Stimulated activated CD8-positive, alpha-beta memory T cell treated with anti-CD3 and anti-CD28 coated beads, Interleukin-4, amount 100 ng/mL, for 1 hour (primary cell): ENCODE measurements at places on chromosomes 12 and 14.

DNA sequence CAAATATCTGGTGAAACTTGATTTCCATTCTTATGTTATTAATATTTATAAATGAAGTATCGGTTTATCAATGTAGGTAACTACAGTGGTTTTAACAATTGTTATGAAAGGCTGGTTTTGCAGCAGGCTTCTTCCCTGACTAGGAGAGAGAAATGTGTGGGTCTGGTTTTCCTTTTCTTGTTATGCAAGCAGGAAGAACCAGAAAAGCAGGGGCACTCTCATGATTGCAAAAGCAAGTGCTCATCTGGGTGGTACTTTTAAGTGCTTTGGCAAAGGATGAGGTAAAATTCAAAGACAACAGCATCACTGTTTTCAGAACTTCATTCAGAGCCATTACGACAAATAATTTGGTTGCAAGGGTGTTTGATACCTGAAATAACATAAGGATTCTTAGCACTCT is 105.6 kb downstream of the PTPRO start:
- DNase-seq = no peak

DNA sequence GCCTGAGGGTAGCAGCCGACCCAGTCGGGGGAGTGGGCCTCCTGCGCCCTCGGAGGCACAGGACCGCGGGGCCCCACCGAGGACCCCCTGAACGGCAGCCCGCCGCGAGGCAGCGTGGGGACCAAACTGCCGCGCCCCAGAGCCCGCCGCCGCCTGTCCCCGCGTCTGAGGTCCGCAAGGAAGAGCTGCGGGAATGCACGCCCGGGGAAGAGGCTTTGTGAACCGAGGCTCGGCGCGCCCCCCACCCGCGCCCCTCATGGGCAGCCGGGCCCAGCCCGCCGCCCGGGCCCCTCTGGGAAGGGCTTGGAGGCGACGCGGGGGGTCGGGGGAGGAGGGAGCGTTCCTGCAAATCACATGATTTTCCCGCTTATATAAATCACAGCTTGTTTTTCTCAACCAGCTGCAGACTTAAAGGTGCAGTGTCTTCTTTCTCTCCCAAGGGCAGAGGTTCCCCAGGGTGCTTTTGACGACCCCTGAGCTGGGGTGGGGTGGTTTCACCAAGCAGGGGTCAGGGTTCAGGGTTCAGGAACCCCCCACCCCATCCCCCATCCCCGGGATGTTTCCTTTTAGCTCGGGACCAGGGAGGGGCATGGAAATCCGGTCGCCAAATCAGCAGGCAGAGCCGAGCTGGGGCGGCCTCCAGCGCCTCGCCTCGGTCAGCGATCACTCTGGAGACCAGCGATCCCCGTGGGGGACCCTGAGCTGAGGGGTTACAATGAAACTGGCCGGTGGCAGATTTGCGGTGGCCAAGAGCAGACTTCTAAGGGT is 44.7 kb upstream of the ATP23 start:
- no peak for DNase-seq

DNA sequence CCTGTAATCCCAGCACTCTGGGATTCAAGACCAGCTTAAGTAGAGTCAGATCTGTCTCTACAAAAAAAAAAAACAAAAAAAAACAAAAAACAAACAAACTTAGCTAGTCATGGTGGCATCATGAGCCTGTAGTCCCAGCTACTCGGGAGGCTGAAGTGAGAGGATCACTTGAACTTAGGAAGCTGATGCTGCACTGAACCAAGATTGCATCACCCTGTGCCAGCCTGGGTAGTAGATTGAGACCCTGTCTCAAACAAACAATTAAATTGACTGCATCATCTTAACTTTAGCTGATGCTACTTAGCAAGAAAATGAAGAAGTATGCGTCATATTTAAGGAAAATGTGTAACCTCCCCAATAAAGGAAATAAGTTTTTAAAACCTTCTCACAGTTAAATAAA is 136.6 kb upstream of the ATXN7L3B start:
- no peak for DNase-seq

DNA sequence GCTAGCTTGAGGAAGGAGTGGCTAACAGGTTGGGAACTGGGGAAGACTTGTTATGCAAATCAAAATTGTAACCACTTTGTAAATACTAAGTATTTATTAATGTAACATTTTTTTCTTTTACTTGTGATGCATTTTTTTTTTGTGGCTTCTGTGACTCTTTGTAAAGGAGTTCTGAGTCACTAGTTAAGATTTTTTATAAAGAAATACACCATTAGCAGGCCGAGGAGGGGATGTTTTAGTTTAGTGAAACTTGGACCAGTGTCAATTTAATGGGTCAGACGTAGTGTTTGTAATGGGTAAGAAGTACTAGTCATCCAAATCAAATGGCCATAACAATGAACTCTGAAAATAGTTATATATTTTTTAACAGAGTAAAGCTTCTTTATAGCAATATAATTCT is 43.1 kb downstream of the AKAP6 start:
- no peak for DNase-seq

- no peak for DNase-seq
Observed at GRCh38 chr12:110998971-110999370, 78.6 kb upstream of the MYL2 start.

DNA sequence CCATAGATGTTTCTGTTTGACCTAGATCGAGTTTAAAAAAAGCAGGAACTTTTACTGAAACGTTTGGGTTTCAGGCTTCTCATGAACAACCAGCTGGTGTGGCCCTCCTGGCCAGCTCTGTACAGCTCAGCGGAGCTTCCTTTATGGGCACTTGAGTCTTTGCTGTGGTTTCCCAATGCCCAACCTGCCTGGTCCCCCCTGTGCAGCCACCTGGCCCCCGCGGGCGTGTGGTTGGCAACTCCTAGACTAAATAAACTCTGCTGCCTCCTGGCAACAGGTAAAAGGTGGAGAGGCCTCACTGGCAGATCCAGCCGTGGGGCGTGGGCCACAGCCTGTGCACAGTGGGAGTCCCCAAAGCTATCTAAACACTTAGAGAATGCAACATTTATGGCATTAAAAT is 38.7 kb downstream of the ADGRD1 start:
- no peak for DNase-seq

- peak; percentile 49 for DNase-seq
Observed at GRCh38 chr12:9707864-9708808, 24.8 kb downstream of the CLECL1 start.

- no peak for DNase-seq
Observed at GRCh38 chr14:42002141-42002540, 395.5 kb downstream of the LRFN5 start.

- DNase-seq = no peak
Observed at GRCh38 chr12:54082397-54082892, 28.8 kb downstream of the HOXC4 start.

- no peak for DNase-seq
Observed at GRCh38 chr12:129903092-129903945, 506 bp downstream of the TMEM132D start.

GRCh38 chr14:56202256-56202655 is 84.0 kb downstream of the PELI2 start:
- DNase-seq = no peak

DNA sequence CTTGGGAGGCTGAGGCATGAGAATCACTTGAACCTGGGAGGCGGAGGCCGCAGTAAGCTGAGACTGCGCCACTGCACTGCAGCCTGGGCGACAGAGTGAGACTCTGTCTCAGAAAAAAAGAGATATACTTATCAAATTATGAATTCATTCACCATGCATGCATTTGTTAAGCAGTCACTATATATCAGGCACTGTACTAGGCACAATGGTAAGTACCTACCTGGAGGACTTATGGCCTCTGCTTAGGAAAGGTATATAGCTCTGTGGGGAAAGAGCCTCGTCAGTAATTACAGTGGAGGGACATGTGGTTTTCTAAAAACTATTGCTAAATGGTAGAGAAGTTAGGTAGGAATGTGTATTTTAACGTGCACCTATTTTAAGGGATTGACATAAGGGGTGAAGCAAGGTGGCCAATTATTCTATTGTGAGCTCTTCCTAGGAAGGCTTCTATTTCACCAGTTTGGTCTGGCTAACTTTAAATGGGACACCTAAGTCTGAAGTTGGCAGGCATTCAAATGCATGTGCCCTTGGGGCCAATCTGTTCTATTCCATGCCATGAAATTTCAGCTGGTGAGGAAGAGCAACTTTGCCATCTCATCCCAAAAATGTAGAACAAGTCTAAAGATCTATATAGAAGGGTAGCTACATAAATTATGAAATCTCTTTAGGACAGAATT is 15.0 kb downstream of the TCP11L2 start:
- DNase-seq = no peak

- no peak for DNase-seq
Observed at GRCh38 chr12:17511369-17511768, 578.6 kb downstream of the RERGL start.

DNA sequence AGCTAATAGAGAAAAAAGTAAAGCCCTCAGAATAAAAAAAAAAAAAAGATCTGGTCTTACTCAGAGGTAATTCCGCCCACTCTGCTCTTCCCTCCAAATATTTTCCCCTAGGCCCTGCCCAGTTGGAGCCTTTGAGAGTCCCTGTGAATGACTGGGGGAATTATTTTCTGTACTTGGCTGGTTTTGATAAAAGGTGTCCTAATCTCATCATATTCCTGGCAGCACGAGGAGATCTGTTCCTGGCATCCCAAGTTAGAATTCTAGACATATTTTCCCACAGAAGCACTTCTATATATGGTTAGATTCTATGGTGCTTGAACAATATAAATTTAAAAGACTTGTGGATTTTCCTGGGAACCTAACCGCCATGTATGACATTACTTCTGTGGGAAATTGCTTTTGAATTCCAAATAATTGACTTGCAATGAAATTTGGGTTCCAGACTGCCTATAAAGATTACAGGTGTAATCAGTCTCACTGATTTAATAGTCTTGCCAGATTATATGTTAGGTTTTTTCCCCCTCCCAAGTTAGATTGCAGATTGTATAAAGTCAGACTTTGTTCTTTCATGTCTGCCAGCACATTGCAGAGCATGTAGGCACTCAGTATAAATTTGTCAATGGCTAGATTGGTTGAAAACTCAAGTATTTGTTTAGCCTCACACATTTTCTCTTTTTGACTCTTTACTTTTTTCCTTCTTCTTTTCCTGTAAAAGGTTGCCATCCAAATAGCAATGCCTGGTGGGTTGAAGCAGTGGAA is 12.3 kb downstream of the GPX2 start:
- DNase-seq = no peak

- no peak for DNase-seq
Observed at GRCh38 chr12:67472539-67472938, 176.0 kb upstream of the DYRK2 start.

DNA sequence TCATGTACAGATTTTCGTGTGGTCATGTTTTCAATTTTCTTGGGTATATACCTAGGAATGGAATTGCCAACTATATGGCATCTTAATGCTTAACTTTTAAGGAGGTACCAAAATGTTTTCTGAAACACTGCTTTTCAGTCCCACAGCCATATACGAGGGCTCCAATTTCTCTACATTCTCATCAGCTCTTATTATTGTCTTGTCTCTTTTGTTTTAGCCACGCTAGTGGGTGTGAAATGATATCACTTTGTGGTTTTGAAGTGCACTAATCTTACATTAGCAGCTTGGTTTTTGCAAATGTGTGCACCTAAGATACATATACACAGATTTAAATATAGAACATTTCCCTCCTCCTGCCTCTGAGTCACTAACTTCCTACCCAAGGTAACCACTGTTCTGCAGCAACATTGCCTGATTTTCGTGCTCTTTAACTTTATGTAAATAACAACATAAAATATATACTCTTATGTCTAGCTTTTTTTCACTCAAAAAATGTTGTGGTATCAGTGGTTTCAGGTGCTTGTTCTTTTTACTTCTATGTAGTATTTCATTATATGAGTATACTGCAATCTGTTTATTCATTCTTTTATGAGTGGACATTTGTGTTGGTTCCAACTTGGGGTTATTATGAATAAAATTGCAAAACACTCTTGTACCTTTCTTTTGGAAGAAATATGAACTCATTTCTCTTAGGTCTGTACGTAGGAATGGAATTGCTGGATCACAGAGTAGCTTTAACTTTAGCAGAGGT is 73.1 kb downstream of the ZFP36L1 start:
- no peak for DNase-seq
